Mucosa of gallbladder (tissue), 1 donor: ENCODE measurements at places on chromosomes 1 and 21. TPM values are rescaled to one million over a fixed set of nuclear protein-coding genes. Genes with fewer than 3 reads are reported as not detected.
A peak's percentile ranks its signal among the peaks of the same experiment; 100 is the strongest.

GRCh38 chr1:208511242-208511860 lies 267.2 kb upstream of the PLXNA2 start:
- DNase-seq = no peak

Gene FRRS1
- 22.5 TPM for total RNA-seq

DNA sequence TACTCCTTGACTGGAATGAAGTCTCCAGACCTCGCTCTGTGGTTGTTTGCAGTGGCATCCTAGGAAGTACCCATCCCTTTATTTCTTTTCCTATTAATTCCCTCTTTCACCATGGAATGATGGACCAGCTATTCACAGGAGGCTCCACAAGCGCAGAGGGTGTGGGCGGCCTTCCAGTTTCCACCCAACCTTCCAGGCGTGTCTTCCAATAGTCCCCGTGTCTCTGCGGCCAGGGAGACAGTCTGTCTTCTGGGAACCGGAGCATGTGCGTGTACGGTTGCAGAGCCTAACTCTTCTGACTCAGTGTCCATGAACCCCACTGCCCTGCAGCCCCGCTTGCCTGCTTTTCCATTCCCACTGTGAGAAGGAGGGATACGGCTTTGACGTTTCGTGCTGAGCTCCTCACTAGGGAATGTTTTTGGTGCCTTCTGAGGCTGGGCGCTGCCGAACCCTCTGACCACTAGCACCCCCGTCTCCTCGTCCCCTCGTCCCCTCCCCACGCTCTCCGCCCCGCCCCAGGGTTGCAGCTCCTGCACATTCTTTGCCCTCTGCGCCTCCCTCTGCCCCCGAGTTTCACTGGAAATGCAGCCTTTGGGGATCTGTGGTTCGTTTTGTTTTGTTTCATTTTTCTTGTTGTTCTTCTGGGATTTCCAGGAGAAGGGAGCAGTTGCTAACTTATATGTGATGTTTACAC lies 26.3 kb upstream of the FAM3B start:
- DNase-seq = no peak

DNA sequence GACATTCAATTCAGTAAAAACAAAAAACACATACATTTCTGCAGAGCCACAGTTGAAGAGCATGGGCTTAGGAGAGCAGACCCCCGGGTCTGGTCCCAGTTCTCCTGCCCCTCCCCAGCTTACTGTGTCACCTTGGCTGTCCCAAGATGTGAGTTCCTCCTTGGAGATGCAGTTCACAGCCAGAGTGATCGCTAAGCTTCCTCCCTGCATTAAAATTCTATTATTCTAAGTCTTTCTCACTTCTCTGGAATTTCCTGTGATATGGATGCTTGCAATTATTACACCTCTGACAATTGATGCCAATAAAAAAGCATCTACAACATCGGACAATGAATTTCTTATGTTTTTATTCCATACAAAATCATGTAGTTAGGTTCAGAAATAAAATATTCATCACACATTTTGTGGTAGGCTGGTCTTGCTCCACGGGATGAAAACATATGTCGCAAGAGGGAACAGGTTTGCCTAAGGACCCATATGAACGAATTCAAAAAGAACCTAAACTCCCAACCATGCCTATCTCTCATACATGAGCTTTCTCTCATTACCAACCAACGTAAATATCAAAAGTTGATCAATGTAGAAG lies 328.5 kb upstream of the RUNX1 start:
- no peak for DNase-seq

DNA sequence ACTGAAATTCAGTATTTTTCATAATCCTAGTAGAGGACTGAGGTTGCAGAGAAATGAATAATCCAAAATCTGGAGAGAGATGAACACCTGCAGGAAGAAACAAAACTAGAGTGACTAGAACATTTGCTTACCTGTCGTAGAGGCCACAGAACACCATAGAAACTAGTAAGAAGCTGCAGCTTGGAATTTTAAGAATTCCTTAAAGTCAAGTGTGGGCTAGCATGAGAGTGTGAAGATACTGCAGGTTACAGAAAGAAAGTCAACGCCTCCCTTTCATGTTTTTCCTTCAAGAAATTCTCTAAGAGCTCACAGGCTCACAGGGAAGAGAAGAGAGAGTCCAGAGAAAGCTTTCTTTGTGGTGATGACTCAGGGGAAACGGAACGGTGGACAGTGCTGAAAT lies 633.7 kb downstream of the LRRIQ3 start:
- no peak for DNase-seq

Gene SPRR5
- not detected for total RNA-seq

GRCh38 chr1:57329001-57329527 lies 94.8 kb downstream of the DAB1 start:
- DNase-seq = no peak

Gene C1orf94
- not detected for total RNA-seq

DNA sequence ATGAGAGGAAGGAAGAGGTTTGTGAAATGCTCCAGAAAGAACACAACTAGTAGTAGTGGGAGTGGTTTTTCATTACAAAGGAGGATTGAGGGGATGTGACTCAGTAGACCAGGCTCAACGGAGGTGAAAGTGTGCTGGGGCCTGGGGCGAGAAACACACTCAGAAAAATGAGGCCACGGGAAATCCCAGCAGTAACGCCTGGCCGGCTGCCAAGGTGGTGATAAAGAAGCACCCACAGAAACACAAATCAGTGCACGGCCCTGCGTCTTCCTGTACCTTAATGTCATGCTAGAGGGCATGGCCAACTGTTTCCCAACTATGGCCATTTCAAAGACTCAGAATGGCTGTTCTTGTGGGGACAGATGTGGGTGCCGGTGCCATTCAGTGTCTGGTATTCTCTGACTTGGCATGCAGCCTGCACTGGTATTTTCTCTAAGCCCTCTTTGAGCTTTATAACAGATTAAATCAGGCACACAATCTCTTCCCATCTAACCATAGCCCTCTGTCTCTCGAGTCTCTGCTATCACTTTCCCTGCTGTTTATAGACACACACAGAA lies 38.2 kb downstream of the URB2 start:
- no peak for DNase-seq

DNA sequence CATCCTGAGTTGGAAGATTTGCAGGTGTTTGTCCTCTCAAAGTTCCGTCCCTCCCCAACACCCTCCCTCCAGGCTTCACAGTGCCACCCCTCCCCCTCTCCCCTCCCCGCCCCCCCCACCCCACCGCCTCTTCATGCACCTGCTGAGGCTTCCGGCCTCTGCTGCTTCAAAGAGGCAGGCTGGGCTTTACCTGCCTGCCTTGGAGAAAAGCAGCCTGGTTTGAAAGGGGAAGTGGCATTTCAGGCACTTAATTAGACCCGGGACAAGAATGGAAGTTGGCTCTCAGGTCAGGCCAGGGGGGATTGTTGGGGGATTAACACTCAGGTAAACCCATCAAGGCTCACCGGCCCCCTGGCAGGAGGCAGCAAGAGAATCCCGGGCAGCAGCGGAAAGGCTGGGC lies 21.1 kb downstream of the PAX7 start:
- no peak for DNase-seq

GRCh38 chr1:233647073-233647472 lies 33.2 kb downstream of the KCNK1 start:
- no peak for DNase-seq

Gene ANGPTL7
- 3.4 TPM for total RNA-seq

Gene HMGB4
- not detected for total RNA-seq

DNA sequence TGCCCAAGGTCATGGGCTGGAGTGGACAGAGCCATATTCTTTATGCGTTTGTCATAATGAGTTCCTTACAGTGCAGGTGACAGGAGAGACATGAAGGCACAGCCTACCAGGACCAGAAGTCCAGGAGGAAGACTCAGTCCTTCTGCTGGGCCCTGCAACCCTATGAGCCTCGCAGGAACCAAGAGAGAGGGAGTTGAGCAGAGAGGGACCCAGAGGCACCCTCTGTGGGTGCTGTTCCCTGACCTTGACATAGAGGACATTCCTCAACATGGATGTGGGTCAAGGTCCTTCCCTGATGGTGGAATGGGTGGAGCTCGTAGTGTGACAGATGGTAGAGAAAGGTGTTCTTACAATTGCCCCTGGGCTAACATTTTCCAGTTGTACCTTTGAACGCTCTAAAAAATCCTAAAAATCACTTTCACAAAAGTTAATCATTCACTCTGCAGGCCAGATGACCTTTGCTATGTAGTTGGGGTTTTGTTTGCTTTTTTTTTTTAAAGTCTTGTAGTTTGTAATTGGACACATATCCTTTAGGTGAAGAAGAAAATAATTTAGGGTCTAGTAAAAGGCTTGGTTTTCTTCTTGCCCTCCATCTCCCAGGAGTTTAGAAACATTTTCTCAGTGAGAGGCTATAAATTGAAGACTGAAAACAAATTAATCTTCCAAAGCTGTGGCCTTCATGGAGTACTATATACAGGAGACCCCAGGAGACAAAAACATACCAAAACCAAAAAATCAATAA lies 41.9 kb downstream of the MAB21L3 start:
- DNase-seq = no peak

DNA sequence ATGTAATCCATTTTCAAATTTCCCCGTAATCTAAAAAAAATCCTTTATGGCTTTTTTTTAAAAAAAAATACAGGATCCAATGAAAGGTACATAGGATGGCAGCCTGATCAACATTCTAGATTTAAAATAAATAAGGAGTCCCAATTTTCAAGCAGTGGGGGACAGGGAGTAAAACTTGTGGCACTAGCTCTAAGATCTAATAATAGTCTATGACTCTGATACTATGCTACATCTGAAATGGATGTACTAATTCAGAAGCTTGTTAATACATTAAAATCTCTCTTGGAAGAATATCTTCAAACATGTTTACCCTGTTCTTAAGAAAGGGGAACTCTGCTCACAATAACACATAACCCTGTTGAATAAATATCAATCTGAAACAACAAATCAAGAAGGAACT lies 8.5 kb downstream of the DIPK1A start:
- no peak for DNase-seq

- DNase-seq = no peak
Observed at GRCh38 chr1:101323535-101323934, 86.7 kb downstream of the S1PR1 start.

DNA sequence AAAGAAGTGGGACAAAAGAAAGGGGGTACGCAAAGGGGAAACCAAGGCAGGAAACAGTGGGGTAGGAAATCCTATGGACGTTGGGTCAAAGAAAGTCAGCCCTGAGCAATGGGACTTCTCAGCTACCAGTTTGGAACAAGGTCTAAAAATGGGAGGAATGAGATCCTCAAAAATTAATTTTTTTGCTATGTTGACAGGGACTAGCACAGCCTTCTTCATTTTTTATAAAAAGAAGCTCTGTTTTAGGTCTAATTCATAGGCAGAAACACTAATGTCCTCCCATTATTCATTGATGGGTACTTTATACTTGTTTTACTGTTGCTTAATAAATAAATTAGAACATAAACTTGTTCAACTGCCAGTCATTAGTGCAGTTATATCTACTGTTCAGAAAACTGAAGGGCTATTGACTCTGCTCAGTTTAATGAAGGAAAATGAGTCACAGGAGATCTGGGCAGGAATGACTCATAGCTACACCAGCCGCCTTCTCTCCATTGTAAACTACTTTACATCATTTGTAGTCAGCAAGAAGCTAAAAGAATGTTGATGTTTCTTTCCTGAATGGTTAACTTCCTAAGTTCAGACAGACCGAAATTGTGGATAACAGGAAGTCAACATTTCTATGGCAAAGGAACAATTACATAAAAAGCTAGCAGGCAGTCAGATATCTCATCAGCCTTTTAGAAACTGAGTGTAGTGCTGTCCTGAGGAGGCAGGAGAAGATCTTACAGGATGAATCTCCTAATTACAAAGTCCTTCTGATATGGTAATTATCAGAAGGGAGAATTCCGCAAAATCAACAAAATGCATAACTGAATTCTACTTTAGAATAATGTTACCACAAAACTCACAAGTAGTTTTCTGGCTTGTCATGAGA lies 356.4 kb upstream of the PKN2 start:
- DNase-seq = peak; percentile 41

- no peak for DNase-seq
Observed at GRCh38 chr1:48216941-48217340, 5.6 kb upstream of the SLC5A9 start.

- DNase-seq = no peak
Observed at GRCh38 chr21:32604464-32604863, 7.7 kb downstream of the CFAP298 start.

DNA sequence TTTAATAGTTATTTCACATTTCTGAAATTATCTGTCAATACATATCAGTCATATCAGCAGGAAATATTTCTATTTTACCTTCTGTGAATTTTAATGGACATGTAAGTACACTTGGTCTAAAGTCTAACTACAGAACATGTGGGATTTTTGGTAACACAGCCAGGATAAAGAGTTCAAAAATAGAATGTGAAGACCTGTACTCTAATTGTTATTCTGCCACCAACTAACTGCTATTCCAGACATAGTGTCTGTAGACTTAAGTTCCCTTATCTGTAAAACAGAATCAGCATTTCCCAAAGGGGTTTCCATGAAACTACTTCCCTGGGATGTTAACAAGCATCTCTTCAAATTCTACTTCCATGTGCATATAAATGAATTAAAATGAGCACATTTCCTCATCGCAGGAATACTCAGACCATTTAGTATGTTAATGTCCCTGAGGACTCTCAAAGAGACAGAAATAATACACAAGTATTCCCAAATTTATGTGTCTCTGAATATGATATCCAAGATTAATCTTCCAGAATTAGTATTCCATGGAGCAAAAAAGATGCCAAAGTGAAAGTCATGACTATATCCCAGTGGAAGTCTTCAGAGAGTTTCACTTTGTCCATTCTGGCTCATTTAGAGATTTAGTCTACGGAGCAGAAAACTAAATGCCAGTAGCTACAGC lies 325.6 kb downstream of the NEGR1 start:
- no peak for DNase-seq

Gene CHRM3
- 4.4 TPM for total RNA-seq

Gene HUNK
- total RNA-seq = 4.0 TPM

GRCh38 chr1:154962156-154962749 lies 671 bp upstream of the PYGO2 start:
- no peak for DNase-seq

- peak; percentile 42 for DNase-seq
Observed at GRCh38 chr1:227766015-227766634, 30.9 kb downstream of the SNAP47 start.

DNA sequence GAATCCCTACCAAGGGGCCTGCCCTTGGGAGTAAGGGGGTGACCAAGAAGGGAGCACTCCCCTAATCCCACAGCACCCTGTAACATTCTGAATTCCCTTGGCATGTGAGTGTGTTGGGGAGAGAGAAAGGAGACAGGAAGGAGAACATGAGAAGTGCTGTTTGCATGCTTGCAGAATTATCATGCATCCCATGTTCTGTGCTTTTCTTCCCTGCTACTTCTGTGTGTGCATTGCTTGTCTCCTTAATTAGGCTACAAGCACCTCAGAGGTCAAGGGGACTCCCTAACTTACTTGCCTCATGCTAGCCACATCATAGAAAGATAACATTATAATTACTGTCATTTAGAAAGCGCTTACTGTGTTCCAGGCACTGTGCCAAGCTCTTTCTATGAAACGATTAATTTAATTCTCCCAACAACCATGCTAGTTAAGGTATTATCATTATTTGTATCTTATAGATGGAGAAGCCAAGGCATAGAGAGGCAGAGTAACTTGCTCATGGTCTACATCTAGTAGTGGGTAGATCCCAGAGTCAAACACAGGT lies 11.1 kb downstream of the NOS1AP start:
- no peak for DNase-seq

GRCh38 chr1:107362468-107363140 lies 221.8 kb downstream of the NTNG1 start:
- DNase-seq = no peak

Gene ASTN1
- total RNA-seq = 2.0 TPM
